ENCODE measurements at places on chromosomes 12 and 14.
A peak's percentile ranks its signal among the peaks of the same experiment; 100 is the strongest.

DNA sequence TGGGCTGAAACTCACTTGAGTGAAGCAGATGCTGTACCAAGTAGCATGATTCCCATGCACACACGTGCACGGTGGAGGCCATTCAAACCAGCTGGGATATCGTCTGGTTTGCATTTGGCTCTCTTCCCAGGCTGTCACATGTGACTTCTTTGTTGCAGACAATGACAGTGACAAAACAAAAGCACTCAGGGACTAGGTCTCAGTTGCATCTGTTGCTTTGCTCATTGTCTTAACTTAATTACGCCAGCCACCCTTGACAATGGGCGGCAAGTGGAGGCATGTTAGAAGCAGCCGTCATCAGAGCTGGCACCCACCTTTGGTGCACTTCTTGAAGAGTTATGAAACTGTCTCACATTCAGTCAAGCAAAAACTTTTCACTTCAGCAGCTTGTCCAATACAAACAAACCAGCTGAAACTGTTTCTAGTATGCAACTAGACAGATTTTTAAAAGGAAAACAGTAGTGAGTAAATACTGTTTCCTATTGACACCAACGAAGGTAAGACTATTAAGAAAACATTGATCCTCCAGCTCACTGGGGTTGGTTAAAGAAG is 74.3 kb downstream of the IGF1 start:
- DNase-seq, result no peak

- peak; percentile 69 for DNase-seq
Measured at GRCh38 chr14:99682809-99683618, 1.1 kb upstream of the CYP46A1 start.

DNA sequence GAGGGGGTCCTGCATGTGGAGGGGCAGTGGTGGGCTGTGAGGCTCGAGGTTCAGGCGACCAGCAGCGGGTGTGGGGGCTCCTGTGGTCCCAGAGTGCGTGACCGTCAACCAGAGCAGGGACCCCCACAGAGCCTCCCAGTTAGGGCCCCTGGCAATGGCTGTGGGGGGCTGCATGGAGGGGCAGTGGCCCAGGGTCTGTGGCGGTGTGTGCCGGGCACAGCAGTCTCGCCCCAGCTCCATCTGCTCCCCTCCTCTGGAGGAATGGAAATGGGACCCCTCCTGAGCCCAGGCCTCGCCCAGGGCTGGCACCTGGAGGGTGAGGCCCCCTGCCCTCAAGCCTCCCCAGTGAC is 210.8 kb upstream of the C14orf180 start:
- no peak for DNase-seq

- no peak for DNase-seq
Measured at GRCh38 chr12:47281667-47282171, 202.0 kb upstream of the AMIGO2 start.

- DNase-seq, result no peak
Measured at GRCh38 chr12:108066583-108067577, 62.2 kb upstream of the WSCD2 start.

- peak; percentile 3 for DNase-seq
Measured at GRCh38 chr14:87430810-87431209, 562.2 kb downstream of the GALC start.

DNA sequence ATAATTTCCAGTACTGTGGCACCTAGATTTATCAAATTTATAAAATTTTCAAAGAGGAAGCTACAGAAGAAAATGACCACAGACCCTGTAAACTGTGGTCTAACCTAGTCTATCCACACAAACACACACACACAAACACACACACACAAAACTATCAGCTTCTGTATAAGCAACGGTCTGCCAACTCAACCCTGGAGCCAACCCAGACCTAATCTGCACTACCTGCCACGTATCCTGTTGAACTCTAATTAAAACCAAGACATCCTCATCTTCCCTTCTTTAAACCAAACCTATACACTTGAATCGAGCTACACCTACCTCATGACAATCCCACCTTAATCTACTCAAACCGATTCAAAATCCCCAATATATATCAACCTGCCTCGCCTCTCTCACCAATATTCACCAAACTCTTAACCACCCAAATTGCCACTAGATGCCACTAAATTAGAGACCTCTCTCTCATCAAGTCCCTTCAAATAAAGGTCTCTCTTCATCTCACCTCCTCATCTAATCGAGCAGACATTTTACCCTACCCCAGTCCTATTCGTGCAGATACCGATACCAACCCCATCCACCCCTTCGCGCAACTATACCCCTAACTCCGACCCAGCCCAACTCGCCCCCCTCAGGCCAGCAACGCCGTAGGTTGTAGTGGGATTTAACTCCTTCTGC is 808 bp downstream of the ACIN1 start:
- no peak for DNase-seq

- no peak for DNase-seq
Measured at GRCh38 chr12:47940773-47941474, 22.5 kb upstream of the TMEM106C start.

DNA sequence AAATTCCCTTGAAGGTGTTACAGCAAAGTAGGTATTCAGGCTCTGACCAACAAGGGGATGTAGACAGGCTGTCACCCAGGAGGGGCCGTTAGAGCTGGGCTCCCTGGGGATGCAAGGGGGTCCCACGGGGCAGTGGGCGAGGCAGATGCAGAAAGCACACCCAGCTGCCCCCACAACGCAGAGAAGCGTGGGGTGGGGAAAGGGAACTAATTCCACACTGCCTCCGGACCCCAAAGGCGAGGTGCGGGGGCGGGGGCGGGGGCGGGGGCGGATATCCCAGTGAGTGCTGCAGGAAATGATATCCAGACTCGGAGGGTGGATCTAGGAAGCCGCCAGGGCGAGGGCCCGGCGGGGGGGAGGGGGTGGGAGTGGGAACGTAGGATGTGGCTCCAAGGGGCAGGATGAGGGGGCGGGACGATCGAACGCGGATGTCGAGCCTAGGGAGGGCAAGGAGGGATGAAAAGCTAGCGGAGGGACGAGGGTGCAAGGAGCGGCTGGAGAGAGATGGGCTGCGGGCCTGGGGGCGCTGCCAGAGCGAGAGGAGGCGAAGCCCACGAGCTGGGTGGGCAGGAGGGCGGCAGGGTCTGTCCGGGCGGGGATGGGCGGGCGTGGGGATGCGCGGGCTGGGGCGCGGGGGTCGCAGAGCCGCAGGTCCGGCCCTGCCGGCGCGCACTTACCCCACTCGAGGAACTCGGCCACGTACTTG is 874 bp downstream of the CDC42BPB start:
- DNase-seq, result peak; percentile 78

GRCh38 chr12:105548626-105549025 is 218.1 kb downstream of the C12orf75 start:
- DNase-seq, result no peak

GRCh38 chr14:46686652-46687051 is 35.1 kb upstream of the RPL10L start:
- DNase-seq, result no peak

DNA sequence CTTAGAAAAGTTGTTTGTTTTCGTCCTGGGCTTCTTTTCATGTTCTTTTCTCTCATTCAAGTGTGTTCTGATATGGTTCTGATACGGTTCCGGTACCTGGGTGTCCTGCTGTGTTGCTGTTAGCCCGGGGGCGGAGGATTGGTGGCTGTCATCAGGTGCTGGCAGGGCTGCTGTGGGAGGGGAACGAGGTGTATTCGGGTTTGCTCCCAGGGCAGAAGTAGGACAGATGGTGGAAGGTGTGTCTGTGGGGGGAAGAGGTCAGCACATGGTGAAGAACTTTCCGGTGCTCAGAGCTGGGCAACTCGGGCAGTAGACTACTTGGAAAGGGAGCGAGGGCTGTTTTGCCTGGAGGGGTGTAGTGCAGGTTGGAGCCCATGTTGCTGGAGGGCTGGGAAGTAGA is 70.2 kb downstream of the SLC25A47 start:
- no peak for DNase-seq

- DNase-seq, result no peak
Measured at GRCh38 chr12:116280595-116281290, 3.2 kb upstream of the MED13L start.

- DNase-seq, result no peak
Measured at GRCh38 chr12:96605684-96606083, 116.3 kb downstream of the CFAP54 start.

DNA sequence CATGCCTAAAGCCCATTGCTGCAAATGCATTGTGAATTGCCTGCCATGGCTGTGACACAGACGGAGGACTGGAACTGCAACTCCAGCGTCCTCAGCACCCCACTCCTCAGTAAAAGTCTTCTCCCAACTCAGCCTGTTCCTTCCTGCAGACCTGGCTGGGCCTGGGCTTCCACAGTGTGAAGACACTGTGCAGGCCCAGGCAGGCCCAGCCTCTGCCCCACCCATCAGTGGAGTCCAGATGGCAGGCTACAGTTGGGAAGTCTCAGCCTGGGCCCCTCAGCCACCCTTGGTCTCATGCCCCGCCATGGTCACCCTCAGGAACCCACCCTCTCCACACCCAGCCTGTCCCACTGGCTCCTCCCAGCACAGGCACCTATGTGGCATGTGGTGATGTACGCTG is 22.0 kb downstream of the VSX2 start:
- DNase-seq, result no peak

- DNase-seq, result no peak
Measured at GRCh38 chr14:99544991-99545390, 59.0 kb downstream of the CCDC85C start.

DNA sequence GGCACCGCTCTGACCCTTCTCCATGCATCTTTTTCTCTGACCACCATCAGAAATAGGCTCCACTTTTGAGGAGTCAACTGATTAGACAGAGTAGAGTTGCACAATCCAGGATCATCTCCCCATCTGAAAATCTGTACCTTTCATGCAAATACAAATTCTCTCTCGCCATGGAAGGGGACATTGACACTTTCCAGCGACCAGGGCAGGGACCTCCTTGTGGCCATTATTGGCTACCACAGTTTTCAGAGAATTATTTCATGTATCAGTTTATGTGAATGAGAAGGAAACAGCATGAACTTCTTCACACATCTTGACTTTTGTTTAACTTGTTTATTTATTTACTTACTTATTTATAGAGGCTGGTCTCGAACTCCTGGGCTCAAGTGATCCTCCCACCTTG is 13.8 kb upstream of the RAN start:
- no peak for DNase-seq

- DNase-seq, result no peak
Measured at GRCh38 chr14:34997762-34998161, 15.0 kb downstream of the SRP54 start.

DNA sequence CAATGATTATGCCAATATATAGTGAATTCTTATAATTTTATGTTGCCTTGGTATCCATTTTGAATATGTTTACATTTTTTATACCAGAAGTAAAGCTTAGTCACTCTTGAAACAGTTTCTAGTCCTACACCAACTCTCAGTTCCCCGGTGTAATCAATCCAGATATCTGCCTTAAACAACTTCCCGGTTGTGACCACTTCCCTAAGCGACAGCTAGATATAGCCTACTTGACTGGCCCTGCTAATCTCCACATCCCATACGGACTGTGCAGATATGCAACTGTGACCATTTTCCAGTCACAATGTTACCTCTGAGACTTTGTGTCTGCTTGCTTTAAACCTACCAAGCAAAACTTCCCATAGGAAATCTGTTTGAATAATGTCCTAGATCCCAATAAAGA is 1551.5 kb upstream of the SEL1L start:
- DNase-seq, result no peak

DNA sequence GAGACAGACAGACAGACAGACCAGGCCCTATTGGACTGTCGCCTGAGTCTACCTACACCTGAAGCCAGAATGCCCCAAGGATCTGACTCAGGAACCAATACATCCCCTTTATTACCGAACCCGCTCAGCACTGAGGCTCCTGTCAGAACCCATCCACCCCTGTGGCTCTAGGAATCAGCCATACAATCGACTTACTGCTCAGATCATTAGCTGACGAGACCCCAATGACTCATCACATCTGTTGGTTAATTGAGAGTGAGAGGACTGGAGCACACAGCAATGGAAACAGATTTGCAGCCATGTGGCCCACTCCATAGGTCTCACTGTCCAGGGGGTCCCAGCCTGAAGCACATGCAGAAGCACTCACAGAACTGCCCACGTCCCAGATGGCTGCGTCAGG is 15.2 kb downstream of the ITPK1 start:
- DNase-seq, result no peak

DNA sequence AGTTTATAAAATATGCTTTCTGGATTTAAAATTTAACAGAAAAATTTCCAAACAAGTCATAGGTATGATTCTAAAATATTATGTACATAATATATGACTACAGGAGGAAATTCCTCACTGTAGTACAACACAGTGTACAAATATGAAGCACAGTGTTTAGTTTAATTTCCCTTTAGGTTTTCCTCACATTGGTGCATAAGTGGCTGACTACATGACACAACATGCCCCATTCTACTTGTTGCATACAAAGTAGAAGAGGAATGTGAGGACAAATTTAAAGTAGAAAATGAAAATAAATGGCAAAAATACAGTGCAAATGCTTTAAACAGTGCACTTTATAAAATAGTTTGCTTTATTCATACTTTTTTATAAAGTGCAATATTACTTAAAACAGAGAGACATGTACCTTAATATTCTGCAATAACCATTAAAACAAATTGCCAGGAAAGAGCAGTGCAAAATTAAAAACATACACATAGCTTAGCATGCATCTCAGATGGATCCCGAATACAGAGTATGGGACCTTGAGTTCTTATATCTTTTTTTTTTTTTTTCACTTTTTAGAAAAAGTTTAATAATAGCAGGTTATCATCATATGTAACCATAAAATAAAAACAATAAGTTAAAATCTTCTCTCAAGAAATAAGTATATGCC is 54.8 kb upstream of the TTC7B start:
- no peak for DNase-seq

GRCh38 chr14:100193417-100194357 is 34.2 kb upstream of the DEGS2 start:
- no peak for DNase-seq

- DNase-seq, result no peak
Measured at GRCh38 chr12:24815114-24815423, 133.8 kb downstream of the BCAT1 start.

DNA sequence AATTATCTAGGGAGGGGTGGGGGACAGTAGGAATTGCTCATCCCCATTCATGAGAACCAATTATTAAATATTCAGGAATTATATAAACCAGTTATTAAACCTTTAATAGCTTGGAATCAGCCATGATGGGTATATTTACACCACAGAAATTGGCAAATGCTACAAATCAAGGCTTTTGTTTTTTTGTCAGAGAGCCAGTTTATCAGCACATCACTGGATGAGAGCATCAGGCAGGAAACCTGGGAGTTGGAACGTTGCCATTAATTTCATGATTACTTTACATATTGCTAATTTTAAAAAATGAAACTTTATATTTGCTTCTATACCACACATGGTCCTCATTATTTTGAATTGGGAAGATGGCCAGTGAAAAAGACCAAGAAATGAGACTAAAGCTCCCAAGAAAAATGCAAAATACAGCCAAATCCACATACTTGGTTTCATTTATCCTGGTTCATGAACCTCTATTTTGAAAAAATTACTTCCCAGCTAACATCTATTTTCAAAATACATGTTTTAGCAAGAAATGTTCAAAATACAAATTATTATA is 48.4 kb downstream of the ATL1 start:
- DNase-seq, result peak; percentile 75

GRCh38 chr14:83548061-83548839 is 1981.7 kb upstream of the FLRT2 start:
- peak; percentile 33 for DNase-seq

- DNase-seq, result no peak
Measured at GRCh38 chr14:101463566-101464171, 97.6 kb upstream of the DIO3 start.

Data from fibroblast of skin of scalp (primary cell).